NCI-H1048 (cell line): ENCODE measurements at places on chromosomes 3 and 15.

DNA sequence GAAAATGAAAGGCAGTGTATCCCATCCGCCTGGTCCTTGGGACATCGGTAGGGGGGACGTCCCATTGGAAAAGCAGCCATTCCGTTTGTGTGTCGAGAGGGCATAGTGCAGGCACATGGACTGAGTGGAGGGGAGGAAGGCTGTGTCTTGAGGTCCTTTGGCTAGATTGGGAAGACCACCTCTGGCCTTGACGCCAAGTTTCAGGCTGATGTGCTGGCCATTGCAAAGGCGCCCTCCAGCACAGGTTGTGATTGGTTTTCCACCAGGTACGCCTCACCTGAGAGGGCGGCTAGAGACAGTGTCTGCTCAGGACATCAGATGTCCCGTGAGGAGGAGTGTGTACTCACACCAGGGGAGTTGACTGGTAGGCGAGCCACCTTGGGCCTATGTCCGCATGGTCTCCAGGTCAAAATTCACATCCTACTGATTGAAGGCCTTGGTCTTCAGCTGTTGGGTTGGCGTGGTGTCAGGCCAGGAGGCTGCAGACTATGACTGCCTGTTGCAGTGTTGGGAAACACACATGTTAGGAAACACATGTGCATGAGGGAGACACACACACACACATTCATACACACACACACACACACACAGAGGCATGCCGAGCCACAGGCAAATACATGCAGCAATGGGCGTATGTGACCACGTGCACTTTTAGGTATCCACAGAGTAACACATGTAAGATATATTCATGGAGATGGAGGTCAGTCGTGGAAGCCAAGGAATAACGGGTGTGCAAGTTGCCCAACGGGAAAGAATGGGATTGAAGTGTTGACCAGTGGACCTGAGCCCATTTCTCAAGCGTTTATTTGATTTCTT, 98.4 kb downstream of the SNRPN start:
- no peak for DNase-seq

GRCh38 chr15:59140422-59141226, 35.7 kb downstream of the CCNB2 start:
- no peak for DNase-seq

- DNase-seq, result no peak
These were observed 531.4 kb downstream of the FOXP1 start for GRCh38 chr3:71051893-71052687.

- DNase-seq, result no peak
These were observed 95.7 kb downstream of the NSUN3 start for GRCh38 chr3:94158512-94158911.

DNA sequence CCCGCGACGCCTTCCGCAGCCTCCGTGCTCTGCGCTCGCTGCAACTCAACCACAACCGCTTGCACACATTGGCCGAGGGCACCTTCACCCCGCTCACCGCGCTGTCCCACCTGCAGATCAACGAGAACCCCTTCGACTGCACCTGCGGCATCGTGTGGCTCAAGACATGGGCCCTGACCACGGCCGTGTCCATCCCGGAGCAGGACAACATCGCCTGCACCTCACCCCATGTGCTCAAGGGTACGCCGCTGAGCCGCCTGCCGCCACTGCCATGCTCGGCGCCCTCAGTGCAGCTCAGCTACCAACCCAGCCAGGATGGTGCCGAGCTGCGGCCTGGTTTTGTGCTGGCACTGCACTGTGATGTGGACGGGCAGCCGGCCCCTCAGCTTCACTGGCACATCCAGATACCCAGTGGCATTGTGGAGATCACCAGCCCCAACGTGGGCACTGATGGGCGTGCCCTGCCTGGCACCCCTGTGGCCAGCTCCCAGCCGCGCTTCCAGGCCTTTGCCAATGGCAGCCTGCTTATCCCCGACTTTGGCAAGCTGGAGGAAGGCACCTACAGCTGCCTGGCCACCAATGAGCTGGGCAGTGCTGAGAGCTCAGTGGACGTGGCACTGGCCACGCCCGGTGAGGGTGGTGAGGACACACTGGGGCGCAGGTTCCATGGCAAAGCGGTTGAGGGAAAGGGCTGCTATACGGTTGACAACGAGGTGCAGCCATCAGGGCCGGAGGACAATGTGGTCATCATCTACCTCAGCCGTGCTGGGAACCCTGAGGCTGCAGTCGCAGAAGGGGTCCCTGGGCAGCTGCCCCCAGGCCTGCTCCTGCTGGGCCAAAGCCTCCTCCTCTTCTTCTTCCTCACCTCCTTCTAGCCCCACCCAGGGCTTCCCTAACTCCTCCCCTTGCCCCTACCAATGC, 2.0 kb downstream of the ISLR start:
- no peak for DNase-seq

GRCh38 chr3:142065932-142066331, 83.4 kb downstream of the TFDP2 start:
- no peak for DNase-seq

DNA sequence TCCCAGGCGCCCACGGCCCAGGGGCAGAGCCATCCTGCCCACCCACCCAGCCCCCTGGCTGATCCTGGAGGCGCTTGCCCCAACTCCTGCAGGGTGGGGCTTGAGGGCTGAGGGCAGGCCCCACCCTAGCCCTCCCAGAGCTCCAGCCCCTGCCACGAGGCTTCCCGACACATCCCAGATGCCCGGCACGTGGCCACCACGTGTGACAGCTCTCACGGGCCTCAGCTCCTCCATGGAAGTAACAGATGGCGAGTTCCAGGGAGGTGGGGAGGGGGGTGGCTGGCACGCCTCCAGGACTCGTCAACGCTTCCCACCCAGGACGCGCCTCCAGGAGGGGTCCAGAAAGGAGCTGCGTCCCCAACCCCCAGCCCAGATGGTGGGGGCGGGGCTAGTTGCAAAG, 29.1 kb downstream of the PLXND1 start:
- DNase-seq, result no peak
